ENCODE measurements at places on chromosomes 3 and 15.
A peak's percentile ranks its signal among the peaks of the same experiment; 100 is the strongest.

- DNase-seq = no peak
Measured at GRCh38 chr3:67686069-67686468, 31.7 kb upstream of the SUCLG2 start.

GRCh38 chr15:99631255-99631654 is 65.5 kb downstream of the MEF2A start:
- DNase-seq = no peak

GRCh38 chr15:97654481-97655076 is 305.9 kb upstream of the ARRDC4 start:
- DNase-seq = no peak

DNA sequence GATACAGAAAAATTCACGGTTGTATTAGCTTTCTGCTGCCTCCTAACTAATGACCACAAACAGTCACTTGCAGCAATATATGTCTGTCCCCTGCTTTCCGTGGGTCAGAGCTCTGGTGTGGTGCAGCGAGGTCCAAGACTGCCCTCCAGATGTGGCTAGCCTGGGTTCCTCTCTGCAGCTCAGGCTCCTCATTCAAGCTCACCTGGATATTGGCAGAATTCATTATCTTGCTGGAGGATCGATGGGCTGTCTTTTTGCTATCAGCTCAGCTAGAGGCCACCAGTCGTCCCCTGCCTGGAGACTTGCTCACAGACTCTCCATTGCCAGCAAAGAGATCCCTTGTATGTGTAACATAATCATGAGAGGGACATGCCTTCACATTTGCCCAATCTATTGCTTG is 12.8 kb upstream of the PLXNA1 start:
- no peak for DNase-seq

DNA sequence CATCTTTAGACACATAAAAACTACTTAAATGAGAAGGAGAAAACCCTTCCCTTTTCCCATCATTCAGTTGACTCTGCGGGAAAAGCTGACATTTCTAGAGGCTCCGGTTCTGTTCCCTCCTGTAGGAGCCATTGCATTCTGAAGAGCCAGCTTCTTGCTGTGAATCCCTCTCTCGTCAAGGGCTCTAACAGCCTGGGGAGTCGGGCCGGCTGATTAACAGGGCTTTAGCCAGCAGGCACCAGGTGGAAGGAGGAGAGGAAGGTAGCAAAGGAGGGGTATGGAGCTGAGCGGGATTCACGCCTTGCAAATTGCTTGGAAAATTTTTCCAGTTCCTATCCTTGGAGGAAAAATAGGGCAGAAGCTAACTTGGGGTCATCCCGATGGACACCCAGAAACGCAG is 108.3 kb upstream of the UBE2E1 start:
- DNase-seq = no peak

DNA sequence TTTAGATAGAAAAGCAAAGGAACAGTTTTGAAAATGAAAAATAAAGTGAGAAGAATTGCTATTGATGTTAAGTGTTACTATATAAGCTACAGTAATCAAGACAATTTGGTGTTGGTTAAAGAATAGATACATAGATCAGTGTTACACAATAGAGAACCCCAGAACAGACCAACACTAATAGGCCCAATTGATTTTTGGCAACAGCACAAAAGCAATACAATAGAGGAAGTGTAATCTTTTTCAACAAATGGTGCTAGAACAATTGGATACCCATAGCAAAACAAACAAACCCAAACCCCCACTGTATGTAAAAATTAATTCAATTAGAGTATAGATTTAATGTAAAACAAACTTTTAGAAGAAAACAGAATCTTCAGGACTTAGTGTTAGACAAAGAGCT is 61.8 kb downstream of the ATP11B start:
- no peak for DNase-seq

DNA sequence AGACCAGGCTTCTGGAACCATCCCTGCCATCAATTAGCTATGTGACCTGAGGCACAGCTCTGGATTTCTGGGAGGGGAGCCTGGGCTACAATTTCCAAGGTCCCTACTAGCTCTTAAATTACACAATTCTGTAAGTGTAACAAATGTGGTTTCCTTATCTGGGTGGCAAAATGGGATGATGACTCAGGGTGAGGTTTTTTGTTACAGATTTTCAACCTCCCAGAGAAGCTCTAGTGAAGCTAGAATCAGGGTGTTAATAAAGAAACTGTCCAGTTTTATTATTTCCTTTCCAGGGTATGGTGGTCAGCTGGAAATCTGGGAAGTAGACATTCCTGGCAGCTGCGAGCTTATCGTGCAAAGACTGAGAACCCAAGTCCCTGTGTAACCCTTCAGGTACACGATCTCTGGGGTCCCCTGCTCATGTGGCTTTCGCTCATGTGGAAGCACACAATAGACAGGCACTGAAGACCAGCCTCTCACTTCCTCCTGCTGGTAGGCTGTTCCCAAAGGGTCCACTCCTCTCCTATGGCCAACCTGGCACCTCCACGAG is 7.3 kb downstream of the RAB27A start:
- DNase-seq = no peak

DNA sequence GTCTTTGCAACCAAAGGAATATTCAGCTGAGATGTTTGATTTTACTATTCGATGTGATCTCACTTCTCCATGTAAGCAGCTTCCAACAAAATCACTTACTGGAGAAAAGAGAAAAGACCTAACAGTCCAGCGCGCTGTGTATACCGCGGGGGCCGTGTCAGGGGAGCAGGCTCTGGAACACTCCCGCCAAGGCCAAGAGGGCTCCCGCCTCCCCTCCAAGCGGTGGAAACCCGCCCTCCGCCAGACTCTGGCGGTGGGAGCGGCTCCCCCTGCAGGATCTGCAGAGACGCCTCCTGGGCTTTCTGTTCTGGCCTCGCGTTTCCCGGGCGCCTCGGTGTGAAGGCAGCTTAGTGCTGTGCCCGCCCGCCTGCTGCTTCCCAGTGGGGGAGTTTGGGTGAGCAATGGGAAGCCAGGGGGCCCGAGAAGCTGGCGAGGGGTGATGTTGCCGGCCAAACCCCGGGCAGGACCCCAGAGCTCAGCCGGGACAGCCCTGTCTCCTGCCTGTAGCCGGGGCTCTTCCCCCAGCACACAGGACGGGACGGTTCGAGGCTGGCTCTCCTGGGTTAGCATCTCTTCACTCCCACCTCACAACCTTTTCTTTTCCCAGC is 36.3 kb downstream of the CHST14 start:
- peak; percentile 77 for DNase-seq

DNA sequence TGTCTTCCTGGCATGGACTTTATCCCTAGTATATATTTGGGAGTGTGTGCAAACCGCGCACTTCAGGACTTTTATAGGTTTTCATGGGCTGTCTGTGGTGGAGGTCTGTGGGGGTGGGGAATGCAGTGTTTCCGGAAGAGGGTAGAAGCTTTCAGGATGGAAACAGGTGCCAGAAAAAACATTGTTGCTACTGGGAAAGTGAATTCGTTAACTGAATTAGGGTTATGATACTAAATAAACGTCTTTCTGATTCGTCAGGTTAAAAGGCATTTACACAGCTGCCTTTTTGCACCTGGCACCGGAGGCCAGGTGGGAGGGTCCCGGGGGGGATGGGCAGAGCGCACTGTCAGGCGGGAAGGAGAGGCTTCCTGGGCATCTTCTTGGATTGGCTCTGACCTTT is 62.1 kb downstream of the SLCO3A1 start:
- no peak for DNase-seq

DNA sequence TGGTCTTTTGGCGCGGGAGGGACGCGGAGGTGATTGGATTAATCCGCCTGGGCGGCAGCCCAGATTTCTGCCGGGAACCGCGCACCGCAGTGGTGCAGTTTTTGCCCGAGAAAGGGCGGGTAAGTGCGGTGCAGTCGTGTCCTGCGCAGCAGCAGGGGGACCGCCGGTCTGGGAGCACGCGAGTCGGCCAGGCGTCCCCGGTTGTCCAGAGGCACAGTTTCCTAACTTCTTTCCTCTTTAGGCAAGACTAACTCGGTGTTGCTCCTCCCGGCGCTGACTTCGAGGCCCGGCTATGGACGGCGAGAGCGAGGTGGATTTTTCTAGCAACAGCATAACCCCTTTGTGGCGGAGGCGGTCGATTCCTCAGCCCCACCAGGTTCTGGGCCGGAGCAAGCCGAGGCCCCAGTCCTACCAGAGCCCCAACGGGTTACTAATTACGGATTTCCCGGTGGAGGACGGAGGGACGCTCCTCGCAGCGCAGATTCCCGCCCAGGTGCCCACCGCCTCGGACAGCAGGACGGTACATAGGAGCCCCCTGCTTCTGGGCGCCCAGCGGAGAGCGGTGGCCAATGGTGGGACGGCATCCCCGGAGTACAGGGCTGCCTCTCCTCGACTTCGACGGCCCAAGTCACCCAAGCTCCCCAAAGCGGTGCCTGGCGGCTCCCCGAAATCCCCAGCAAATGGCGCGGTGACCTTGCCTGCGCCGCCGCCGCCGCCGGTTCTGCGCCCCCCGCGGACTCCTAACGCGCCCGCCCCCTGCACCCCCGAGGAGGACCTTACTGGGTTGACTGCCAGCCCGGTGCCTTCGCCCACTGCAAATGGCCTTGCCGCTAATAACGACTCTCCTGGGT is 736 bp downstream of the ARHGEF26 start:
- peak; percentile 13 for DNase-seq

GRCh38 chr3:67008388-67008787 is 10.3 kb downstream of the KBTBD8 start:
- no peak for DNase-seq

GRCh38 chr3:142650001-142650693 is 54.0 kb downstream of the PLS1 start:
- DNase-seq = no peak

DNA sequence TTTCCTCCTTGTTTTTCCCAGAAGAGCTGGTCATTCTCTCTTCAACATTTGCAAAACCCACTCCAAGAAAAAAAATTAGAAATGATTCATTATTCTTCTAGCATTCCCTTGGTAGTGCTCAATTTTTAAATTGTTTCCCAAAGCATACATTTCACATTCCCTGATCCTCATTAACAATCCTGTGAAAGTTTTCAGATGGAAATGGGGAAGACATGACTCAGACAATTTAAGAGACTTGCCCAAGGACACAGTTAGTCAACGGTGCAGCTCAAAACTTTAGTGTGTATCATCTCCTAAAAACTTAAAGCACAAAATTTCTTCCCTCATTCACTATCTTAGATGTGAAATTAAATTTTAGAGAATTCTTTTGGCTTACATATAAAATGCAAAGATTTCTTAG is 17.1 kb upstream of the ABI3BP start:
- no peak for DNase-seq

DNA sequence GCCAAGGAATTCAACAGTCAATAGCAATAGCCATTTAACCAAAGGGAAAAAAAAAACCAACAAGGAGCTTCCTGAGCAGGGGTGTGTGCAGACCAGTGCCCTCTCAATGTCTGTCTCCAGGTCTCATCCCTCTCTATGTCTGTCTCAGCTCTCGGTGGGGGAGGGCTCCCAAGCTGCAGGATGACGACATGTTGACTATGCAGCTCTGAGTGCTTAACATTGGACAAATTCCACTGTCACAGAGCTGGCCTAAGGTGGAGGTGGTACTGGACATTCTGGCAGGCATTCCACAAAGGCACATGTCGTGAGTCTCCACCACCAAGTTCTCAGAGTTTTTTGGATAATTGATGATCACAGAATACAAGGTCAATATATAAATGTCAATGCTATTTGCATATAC is 2.0 kb upstream of the CAPN7 start:
- no peak for DNase-seq

- DNase-seq = no peak
Measured at GRCh38 chr3:72993391-72993790, 3.2 kb upstream of the PPP4R2 start.

- DNase-seq = no peak
Measured at GRCh38 chr3:52721730-52722008, 15.8 kb downstream of the SPCS1 start.

DNA sequence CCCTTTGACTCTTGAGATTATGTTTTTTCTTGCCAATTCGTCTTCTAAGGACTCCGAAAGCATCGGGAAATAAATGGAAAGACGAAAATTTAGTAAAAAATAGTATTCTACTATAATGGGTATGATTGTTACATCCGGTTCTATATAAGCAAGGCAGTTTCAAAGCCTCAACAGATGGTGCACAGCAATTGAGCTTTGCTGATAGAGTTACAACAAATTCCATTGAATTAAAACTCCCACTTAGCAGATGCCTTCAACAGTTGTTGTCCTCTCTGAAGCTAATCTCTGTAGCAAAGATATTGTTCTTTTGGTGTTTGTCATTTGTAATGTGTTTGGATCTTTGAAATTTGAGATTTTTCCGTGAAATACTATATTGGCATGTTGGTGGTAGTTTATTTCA is 16.1 kb upstream of the GHSR start:
- DNase-seq = no peak

GRCh38 chr3:135138776-135139175 is 343.7 kb downstream of the EPHB1 start:
- no peak for DNase-seq

DNA sequence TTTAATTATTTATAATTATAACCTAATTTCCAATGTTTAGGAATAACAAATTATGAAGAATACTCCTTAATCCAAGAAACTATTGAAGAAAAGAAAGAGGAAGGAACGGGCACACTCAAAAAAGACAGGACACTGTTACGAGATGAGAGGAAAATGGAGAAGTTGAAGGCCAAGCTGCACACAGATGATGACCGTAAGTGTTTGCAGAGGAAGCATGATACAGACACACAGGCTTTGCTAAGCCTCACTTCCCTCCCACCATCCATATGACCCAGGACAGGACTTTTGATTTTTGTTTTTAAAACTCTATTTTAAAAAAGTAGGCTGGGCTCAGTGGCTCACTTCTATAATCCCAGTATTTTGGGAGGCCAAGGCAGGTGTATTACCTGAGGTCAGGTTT is 389.4 kb upstream of the TPM1 start:
- no peak for DNase-seq

DNA sequence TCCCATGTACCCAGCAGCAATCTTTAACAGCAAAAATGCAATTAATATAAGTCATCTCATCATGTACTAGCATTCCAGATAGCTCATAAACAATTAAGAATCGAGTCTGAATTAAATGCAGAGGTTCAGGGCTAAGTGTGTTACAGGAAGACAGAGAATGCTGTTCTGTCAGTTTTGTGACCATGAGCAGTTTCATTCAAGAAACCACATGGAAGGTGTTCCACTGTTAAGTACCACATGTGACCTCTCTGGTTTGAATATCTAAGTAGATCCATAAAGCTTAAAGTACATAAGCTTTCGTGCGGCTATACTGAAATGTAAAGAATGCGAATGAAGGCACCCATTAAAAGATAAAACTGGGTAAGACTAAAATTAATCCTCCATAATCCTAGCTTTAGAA is 272.3 kb downstream of the IL5RA start:
- no peak for DNase-seq

- no peak for DNase-seq
Measured at GRCh38 chr15:52013151-52013791, 5.7 kb upstream of the MAPK6 start.

DNA sequence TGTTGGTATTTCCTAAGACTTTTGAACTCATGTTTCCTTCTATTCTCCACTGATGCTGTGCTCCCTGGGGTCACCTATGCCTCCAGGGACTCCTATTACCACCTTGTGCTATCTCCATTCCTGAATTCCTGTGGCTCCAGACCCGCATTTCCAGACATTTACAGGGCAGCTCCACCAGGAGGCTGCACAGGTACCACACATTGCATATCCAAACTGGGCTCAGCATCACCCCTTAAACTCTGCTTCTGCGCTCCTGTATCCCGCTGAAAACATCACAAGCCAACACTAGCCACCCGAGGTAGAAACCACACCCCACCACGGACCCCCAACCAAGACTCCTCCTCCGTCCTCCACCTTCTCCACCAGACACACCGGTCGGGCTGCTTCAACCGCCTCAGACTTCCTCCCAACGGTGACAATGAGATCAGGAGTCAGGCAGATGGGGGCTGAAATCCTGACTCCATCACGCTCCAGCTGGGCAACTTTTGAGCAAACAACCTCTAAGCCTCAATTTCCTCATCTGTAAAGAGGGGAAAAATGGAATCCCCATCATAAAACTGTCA is 10.4 kb downstream of the TNK2 start:
- no peak for DNase-seq

All from activated naive CD8-positive, alpha-beta T cell treated with anti-CD3 and anti-CD28 coated beads, Interleukin-2, amount 50 U/mL, for 24 hours (primary cell).